Posterior vena cava (tissue), 2 donors: ENCODE measurements at places on chromosomes 3 and 15. TPM values are rescaled to one million over a fixed set of nuclear protein-coding genes. Genes with fewer than 3 reads are reported as not detected.

The SH2D7 gene
- total RNA-seq, result not detected

DNA sequence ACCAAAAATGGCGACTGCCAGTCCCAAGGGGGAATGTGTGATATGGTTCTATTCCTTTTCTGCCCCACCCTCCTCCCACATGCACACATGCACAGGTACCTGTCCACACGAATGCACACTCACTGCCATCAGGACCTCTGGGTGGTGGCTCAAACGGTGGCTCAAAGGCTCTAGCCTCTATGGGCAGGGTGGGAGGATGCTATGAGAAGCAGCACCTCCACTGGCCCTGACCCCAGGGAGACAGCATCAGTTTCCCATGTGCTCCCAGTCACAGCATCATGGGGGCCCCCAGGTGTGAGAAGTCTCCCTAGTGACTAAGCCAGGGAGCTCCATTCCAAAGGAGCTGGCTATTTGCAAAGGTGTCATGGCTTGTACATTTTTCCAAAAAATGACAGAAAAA is 15.9 kb downstream of the SEMA3G start:
- DNase-seq, result no peak

- DNase-seq, result no peak
Observed at GRCh38 chr15:86915811-86916331, 836.2 kb downstream of the AGBL1 start.

The CYP1A1 gene
- 0.48 TPM for total RNA-seq

- no peak for DNase-seq
Observed at GRCh38 chr3:108552267-108553159, 36.7 kb downstream of the CIP2A start.

GRCh38 chr3:43071313-43071893 is 34.5 kb downstream of the POMGNT2 start:
- no peak for DNase-seq

The UPK1B gene
- not detected for total RNA-seq

DNA sequence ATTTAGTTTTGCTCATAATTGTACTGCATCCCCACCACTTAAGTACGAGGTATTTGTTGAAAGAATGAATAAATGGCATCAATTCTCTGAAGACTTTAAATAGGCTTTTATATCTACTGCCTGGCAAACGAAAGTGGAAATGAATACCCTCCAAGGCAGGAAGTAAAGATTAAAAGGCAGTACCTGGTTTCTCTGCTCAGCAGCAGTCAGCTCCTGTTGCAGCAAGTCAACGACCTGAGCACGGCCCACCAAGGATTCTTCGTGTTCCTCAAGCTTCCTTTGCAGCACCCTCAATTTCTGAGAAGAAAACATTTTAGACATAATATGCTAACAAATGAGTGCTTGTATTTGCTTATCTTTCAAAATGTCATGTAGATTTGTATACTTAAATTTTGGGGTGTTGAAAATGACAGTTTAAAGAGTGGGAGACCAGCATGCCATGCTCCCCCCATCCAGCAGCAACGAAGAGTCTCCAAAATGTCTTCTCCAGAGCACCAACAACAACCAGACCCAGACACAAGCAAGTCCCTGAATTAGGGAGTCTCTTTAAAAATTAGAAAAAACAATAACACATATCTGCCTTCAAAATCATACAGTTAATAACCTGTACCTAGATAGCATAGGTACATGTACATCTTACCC is 31.2 kb downstream of the GOLGB1 start:
- DNase-seq, result no peak

The DPPA2 gene
- total RNA-seq, result not detected

The GABRB3 gene
- total RNA-seq, result 1.6 TPM

GRCh38 chr3:126394179-126394976 is at the start of gene CFAP100:
Gene CFAP100, plus strand, starts transcription at chr3:126394909. Its CDS starts 1,092 bp downstream, at chr3:126396001.
- DNase-seq, result no peak

DNA sequence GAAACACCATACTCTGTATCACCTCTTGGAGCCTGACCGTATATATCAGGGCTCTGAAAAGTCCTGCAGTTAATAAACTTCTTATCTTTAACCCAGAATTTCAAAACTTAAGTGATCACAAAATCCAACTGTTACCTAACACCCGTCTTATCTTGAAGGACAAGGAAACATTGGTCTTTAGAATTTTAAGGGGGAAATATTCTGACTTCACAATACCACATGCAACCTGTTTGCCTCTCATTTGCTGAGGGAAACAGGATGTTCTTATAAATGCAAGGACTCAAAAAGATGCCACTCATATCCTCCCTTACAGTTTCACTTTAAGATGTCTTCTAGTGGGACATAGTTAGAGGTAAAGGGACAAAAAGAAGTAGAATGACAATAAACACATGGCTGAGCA is 67.9 kb downstream of the CRTC3 start:
- DNase-seq, result no peak

The SSR3 gene
- total RNA-seq, result 171 TPM

- DNase-seq, result no peak
Observed at GRCh38 chr3:176739159-176739558, 458.1 kb downstream of the TBL1XR1 start.

- DNase-seq, result no peak
Observed at GRCh38 chr3:147216143-147216673, 190.1 kb downstream of the ZIC4 start.

- no peak for DNase-seq
Observed at GRCh38 chr3:171126478-171127209, 100.1 kb upstream of the SLC2A2 start.

- no peak for DNase-seq
Observed at GRCh38 chr3:2023959-2024358, 74.7 kb upstream of the CNTN4 start.

The ZCWPW2 gene
- total RNA-seq, result 2.2 TPM

DNA sequence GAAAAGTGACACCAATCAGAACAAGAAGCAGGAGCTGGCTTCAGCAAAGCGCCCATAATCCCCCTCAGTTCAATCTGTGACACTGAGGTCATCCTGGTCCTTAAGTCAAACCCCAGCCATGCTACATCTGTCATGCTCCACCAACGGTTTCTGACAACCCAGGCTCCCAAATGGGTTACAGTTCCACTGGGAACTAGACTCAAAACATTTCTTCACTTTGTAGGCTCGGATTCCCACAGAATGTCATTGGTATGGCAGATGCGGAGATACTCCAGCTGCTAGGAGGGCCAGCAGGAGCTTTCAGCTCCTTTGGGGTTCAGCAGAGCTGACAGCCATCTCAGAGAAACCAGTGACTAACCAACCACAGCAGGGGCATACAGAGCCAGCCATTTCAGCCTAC is 48.9 kb downstream of the SUMF1 start:
- no peak for DNase-seq

- no peak for DNase-seq
Observed at GRCh38 chr3:131797776-131798175, 237.0 kb downstream of the CPNE4 start.

- DNase-seq, result no peak
Observed at GRCh38 chr3:15110206-15110605, 11.3 kb upstream of the RBSN start.

The SAMD7 gene
- total RNA-seq, result not detected

DNA sequence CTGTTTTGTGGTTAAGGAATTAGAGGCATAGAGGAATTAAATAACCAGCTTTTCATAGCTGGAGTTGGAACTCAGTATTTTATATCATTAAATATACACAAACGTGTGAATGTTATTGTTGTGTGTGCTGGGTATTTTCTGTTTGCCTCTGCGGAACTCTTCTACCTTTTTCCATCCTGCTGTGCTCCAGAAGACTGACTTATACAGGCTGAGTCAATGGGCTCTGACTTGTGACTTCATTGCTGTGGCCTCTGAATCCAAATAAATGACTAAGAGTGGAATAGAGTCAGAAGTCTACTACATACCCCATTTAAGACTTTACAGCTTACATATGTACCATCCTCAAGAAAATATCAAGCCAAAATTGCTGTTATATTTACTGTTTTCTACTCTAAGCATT is 17.6 kb downstream of the ARIH1 start:
- DNase-seq, result no peak

DNA sequence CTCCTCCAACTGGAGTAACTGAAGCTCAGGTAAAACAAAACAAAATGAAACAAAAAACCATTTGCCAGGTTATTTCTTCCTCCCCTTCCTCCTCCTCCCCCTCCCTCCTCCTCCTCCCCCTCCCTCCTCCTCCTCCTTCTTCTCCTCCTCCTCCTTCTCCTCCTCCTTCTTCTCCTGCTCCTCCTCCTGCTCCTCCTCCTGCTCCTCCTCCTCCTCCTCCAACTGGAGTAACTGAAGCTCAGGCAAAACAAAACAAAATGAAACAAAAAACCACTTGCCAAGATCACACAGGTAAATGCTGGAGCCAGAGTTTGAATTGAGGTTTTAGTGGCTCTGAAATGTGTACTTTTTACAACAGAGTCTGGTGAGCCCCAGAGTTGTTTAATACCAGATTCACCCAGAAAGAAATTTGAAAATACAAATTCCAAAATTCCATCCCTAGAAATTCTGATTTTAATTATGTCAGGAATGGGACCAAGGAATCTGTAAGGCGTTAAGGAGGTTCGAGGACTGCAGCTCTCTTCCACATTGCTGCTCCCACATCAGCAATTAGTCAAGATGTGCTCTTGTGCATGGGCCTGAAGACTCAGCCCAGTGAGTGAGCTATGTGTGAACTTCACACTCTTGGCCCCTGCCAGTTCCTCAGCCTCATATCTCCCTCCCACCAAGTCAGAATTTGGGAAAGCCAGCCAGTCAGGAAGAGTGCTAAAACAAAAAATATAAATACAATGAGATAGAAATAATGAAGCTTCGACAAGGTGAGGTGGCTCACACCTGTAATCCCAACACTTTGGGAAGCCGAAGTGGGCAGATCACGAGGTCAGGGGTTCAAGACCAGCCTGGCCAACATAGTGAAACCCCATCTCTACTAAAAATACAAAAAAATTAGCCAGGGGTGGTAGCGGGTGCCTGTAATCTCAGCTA is 31.6 kb upstream of the ZNF770 start:
- no peak for DNase-seq

The CELF6 gene
- 1.6 TPM for total RNA-seq

The SSUH2 gene
- total RNA-seq, result 0.32 TPM

The TMIE gene
- total RNA-seq, result 1.4 TPM

- DNase-seq, result no peak
Observed at GRCh38 chr3:28791713-28792255, 443.2 kb upstream of the AZI2 start.

- no peak for DNase-seq
Observed at GRCh38 chr3:40939741-40940130, 259.6 kb upstream of the CTNNB1 start.

- DNase-seq, result no peak
Observed at GRCh38 chr3:40691452-40691861, 166.7 kb downstream of the ZNF621 start.

The FAM3D gene
- total RNA-seq, result not detected

DNA sequence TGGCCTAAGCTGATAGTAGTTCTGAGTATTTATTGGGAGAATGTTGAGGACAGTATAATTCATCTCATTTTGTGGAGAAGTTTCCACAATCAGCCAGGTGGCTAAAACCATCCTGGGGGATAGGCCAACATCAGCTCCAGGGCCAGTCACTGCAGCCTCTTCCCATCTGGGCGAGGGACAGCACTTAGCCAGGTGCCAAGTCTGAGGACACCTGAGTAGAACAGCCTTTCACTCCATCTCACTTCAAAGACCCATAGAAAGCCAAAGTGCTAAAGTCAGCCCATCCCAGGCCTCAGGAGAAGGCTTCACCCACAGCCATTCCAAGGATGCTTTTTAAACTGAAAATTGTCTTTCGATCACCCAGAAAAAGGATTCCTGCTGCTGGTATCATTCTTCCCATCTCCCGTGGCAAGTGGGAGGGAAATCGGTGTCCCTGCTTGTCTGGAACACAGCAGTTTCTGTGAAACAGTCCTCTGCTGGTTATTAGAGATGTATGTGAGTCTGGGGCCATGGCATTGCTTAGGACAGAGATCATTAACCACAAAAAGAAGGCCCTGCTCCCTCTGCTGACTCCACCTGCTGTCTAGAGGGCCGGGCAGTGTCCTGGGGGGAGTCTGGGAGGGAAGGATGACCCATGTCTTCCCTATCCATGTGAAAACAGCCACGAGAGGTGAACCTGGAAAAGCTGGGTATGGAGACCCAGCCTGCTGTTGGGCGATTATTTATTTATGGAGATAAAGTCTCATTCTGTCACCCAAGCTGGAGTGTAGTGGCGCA is 9.6 kb downstream of the CALML4 start:
- DNase-seq, result no peak

The DAZL gene
- total RNA-seq, result not detected

The PLCD1 gene
- total RNA-seq, result 40.9 TPM

The TIMP4 gene
- total RNA-seq, result 19.2 TPM

DNA sequence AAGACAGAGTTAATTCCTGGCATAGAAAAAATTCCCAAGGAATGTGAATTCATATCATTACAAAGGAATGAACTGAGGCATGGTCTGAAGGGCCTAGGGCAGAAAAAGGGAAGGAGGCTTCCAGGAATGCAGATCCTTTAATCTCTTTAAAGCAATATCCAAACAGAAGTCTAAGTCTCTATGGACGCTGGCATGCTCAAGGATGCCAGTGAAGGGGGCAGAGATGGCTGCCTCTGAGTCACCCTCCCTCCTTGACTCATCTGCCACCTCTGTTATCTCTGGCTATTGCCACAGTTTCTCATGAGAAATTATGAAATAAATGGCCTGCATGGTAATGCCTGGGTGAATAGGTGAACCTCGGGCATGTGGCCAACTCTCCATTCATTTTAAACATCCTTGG is 96.3 kb upstream of the BCL6 start:
- no peak for DNase-seq

- no peak for DNase-seq
Observed at GRCh38 chr3:149688122-149688757, 30.4 kb upstream of the WWTR1 start.

The SPTSSB gene
- not detected for total RNA-seq

- DNase-seq, result no peak
Observed at GRCh38 chr3:56885879-56886278, 84.1 kb upstream of the ARHGEF3 start.

DNA sequence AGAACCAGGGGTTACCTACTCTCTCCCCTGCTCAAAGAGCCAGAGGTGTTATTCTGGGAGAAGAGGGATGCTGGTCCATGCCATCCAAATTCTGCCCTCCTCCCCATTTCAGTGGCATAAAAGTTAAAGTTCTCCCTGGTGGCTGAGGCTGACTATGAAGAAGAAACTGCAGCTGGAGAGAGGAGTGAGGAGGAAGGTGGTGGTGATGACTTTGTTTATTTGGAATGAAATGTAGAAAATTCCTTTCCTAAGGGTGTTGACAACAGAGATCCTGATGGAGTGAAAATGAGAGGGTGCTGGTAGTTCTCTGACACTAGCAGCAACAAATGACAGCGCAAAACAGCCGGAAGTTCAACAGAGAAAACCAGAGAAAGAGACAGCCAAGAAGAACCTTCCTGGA is 100.4 kb downstream of the PCCB start:
- DNase-seq, result no peak

The CCDC33 gene
- not detected for total RNA-seq

The TMEM207 gene
- total RNA-seq, result not detected

GRCh38 chr3:59880717-59881116 is 830.9 kb upstream of the CFAP20DC start:
- DNase-seq, result no peak

- DNase-seq, result no peak
Observed at GRCh38 chr3:152628496-152628895, 206.4 kb upstream of the P2RY1 start.
